ENCODE measurements at places on chromosomes 12 and 14. TPM values are rescaled to one million over a fixed set of nuclear protein-coding genes. Genes with fewer than 3 reads are reported as not detected.

- no peak for DNase-seq
Observed at GRCh38 chr12:107330831-107331431, 237.6 kb upstream of the CRY1 start.

GRCh38 chr14:54444681-54445080, 3.5 kb upstream of the CNIH1 start:
- no peak for DNase-seq

DNA sequence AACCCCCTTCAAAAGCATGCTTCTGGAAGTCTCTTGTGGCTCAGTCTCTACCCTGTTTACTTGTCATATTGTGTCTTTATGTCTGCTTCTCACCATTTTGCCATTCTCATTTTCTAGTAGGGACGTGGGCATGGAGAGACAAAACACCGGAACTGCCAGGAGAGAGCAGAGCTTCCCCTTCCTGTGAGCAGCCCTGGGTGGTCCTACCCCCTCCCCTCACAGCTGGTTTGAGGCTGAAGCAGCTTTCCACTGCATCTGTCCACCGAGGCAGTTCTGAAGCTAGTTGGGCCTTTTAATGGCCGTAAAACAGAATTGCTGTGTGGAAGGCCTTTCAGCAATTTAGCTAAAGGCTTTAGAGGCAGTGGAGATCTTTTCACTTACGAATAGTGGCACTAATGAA, 77.0 kb downstream of the PELI2 start:
- no peak for DNase-seq

DNA sequence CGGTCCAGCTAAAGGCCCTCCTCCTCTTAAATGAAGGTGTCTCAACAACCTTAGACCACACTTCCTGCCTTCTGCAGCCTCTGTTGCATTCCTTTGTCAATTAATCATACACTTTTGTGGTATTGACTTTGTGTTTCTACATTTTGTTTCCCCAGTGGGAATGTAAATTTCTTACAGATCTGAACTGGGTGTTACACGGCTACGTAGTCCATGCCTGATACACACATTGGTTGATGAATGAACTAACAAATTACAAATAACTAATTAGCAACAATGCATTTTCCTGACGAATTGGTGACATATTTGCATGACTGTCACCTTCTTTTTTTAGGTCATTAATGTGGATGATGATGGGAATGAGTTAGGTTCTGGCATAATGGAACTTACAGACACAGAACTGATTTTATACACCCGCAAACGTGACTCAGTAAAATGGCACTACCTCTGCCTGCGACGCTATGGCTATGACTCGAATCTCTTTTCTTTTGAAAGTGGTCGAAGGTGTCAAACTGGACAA, 15.2 kb upstream of the CCT2 start:
- DNase-seq: no peak

- no peak for DNase-seq
Observed at GRCh38 chr14:77892381-77892871, 92.5 kb downstream of the ADCK1 start.

Gene PFKM
- 86.8 TPM for polyA plus RNA-seq
